GM06990 (cell line): ENCODE measurements at places on chromosomes 7 and 10.

DNA sequence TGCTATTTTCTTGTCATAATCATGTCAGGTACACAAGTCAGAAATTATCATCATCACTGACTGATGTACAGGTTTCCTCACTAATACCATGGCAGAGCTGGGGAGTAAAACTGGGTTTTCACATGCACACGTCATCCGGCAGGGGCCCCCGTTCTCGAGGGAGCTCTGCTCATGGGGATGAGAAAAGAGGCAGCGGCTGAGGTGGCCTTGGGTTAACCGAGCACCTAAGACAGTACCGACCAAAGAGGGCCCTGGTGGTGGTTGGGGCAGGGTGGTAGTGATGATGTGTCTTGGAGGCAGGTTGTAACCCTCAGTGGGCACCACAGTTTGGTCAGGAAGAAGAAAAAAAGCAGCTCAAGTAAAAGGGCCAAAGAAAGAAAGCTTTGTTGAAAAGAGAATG lies 12.1 kb upstream of the TRPV6 start:
- DNase-seq: no peak

DNA sequence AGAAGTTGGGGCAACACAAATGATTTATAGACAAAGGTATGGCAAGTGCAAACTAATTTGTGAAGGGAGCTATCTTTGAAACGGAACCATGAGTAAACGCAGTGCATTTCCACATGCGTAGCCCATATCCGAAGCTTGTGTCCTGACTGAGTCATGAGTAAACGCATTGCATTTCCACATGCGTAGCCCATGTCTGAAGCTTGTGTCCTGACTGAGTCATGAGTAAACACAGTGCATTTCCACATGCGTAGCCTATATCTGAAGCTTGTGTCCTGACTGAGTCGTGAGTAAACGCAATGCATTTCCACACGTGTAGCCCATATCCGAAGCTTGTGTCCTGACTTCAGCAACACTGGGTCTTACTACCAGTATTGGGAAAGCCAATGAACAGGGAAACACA lies 95.0 kb downstream of the CELF2 start:
- DNase-seq: no peak

- DNase-seq: no peak
Observed at GRCh38 chr7:94244760-94245159, 149.9 kb upstream of the COL1A2 start.

DNA sequence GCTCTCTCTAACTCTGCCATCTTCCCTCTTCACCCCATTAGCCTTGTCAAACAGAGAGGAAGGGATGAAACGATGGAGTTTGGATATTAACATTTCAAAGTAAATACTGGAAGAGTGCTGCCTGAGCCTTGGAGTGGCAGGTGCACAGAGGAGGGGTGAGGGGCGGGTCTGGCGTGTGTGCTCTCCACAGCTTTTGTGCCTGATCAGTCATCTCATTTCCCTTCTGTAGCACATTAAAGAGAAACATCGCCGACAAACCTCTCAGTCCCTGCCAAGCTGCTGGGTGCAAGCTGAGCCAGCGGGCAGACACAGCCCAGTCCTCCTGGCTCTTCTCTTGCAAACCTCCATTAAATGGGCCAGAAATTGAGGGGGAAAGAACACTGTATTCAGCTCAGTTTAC lies 76.2 kb downstream of the SLIT1 start:
- no peak for DNase-seq

- no peak for DNase-seq
Observed at GRCh38 chr7:3106361-3106826, 62.7 kb upstream of the CARD11 start.

DNA sequence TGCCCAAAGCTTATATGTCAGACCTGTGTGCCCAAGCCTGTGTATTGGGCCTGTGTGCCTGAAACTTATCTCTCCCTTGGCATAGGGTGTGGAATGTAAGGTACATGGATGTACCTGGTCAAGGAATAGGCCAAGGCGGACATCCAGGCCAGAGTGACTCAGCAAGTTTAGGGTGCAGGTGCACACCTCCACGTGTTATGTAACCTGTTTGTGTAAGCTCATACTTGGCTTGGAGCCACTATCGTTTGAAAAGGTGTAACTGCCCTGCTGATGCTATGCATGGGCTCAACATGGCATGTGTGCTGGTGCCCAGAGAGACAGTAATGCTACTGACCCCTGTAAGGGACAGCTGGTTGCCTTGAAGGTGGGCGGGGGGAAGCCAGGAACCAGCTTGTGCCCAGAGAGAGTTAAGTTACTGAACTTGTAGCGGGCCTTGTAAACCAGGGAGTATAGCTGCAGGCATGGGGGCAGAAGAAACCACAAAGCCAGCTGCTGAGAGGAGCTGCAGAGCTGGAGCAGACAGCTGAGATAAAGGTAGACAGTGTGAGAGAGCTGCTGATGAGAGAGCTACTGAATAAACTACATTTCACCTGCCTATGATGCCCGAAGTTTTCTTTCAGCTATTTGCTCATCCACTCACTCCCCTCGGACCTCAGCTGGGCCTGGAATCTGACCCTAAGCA lies 656.4 kb upstream of the ZWINT start:
- DNase-seq: no peak

DNA sequence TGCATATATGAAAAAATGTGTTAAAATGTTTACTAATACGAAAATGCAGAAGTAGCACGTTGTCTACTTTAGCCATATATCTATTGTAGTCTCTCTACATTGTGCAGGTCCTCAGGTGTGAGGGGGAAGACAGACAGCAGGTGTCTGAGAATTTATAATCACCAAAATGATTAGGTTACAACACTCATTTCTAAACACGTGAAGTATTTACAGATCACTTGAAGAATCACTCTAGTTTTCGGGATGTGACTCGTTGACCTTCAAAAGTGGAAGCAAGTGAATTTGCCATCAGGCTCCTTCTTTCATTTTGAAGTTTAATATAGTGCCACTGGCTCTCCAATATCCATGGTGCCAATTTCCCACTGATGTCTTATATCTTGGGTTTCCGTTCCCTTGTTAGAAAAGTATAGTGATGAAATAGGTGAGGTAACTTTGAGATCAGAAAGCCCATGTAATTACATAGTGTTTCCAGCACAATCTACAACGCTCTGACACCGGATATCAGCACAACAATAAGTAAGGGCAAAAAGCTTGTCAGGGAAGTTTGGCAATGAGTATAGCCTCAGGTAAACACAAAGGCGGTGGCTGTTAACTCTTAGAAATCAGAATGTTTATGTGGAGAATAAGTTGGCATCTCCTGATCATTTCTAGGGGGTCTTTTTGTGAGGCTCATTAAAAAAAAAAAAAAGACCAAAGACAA lies 57.5 kb upstream of the SP4 start:
- no peak for DNase-seq

DNA sequence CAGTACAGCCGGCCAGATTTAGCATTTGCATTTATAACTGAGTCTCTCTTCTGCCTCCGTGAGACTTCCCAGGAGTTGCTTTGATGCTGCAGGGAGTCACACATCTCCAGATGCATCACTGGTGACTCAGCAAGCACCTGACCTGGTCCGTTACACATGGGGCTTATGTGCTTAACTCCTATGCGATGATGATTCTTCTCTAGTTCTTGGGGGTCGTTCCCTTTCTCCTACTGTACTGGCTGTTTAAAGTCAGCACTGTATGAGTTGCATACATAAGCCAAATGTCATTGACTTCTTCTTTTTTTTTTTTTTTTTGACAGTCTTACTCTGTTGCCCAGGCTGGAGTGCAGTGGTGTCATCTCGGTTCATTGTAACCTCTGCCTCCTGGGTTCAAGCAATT lies 13.0 kb upstream of the AKR1E2 start:
- DNase-seq: no peak

DNA sequence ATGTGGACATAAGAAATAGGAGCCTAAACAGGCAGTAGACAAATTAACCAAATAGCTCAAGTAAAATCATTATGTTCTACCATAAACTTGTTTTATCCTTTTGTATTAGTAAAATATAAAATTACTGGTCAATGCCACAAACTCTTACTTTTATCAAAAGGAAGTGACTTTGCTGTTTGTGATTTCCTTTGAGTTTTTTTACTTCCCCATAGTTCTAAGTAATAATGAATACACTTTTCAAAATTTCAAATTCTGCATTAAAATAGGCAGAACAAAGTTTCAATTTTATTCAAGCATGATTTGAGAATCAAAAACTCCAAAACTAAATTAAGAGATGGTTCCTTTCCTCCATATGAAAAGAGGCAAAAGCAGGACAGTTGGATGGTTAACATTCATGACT lies 139.7 kb upstream of the ABCB5 start:
- no peak for DNase-seq
